ENCODE measurements at places on chromosomes 1 and 21.

GRCh38 chr1:239361403-239361802 lies 25.0 kb upstream of the CHRM3 start:
- H3K4me1 ChIP-seq = no peaks in the 10 kb centered on the region
- no peaks in the 10 kb centered on the region for H3K36me3 ChIP-seq
- no peak overlapping the region for H3K4me3 ChIP-seq
- no peak for DNase-seq

DNA sequence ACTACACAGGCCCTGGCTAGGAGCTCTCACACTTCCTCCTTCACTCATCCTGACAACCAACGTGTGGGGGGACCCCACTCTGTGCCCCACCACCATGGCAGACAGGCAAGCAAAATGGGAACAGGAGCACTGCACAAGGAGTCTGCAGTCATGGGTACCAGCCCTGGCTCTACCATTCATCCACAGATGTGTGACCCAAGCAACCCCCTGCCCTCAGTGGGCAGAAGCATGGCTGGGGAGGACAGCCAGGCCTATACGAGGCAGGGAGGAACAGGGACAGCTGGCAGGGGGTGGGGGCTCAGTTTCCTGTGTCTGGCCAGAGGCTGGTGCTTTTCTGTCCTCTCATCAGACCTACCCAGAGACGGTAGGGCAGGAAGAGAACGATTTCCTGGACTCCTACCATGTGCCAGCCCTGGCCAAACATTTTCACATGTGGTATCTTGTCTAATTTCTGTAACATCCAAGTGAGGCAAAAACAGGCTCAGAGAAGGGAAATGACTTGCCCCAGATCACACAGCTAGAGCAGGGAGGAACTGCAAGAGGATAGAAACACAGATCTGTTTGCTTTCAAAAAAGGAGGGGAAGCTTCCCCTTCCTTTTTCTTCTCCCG lies 178.0 kb downstream of the HIVEP3 start:
- H3K4me3 ChIP-seq = no peak overlapping the region
- peaks cover 34% of the 10 kb centered on the region for H3K4me1 ChIP-seq

- H3K36me3 ChIP-seq = no peaks in the 10 kb centered on the region
- H3K4me3 ChIP-seq = peak overlapping the region; percentile 42
- peaks cover 43% of the 10 kb centered on the region for H3K27me3 ChIP-seq
- no peak overlapping the region for H3K27ac ChIP-seq
- peaks cover 24% of the 10 kb centered on the region for H3K4me1 ChIP-seq
- DNase-seq = peak; percentile 53
Observed at GRCh38 chr1:147079400-147080005, 92.8 kb downstream of the PRKAB2 start.

DNA sequence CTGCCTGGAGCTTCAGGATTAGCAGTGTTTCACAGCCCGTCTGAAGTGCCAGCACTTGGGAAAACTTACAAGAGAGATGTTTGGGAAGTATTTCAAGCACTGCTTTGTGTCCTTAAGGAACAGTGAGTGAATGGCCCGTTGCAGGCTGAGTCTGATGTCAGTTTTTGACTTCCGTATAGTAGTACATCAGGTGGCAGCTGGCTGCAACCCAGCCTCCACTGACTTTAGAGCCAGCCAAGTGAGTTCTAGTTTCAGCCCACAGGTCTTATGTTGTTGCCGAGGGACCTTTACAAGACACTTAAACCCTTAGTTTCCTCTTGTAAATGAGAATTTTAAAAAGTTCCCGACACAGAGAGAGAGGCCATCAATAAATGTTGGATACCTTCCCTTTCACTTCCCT lies 35.0 kb downstream of the UCK2 start:
- H3K27ac ChIP-seq = no peak overlapping the region
- no peak overlapping the region for H3K4me3 ChIP-seq
- DNase-seq = no peak

DNA sequence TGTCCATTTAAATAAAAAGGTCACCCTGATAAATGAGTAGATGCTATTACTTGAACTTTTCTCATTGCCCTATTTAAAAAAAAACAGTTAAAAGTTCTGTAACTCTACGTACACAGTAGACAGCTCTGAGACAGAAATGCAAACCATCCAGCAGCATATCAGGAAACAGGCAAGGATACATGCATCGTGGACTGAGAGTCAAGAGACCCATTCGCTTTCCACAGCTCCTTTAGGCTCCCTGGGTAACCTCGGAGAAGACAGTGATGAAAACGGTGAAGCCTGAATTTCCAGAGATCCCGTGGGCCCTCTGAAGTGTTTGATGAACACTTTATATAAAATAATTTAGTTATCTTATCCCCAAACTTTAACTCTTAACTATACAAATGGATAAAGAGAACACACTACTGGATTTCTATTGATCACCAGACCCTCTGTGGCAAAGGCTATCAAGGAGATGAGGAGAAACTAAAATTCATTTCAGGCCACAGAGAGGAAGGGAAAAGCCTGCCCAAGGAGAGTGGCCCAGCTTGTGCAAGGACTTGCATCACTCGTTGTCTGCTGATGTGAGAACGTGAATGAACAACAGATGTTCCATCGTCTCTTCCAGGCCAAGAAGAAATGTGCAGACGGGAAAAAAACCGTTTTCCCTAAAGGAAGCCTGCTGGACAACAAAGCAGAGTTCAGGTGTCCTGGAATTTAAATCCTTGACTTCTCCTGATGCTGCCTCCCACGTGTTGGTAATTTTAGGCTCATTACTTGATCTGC lies 131.0 kb downstream of the TGFBR3 start:
- no peaks in the 10 kb centered on the region for H3K4me1 ChIP-seq
- H3K27me3 ChIP-seq = no peaks in the 10 kb centered on the region
- H3K36me3 ChIP-seq = no peaks in the 10 kb centered on the region
- DNase-seq = no peak
- H3K4me3 ChIP-seq = no peak overlapping the region

DNA sequence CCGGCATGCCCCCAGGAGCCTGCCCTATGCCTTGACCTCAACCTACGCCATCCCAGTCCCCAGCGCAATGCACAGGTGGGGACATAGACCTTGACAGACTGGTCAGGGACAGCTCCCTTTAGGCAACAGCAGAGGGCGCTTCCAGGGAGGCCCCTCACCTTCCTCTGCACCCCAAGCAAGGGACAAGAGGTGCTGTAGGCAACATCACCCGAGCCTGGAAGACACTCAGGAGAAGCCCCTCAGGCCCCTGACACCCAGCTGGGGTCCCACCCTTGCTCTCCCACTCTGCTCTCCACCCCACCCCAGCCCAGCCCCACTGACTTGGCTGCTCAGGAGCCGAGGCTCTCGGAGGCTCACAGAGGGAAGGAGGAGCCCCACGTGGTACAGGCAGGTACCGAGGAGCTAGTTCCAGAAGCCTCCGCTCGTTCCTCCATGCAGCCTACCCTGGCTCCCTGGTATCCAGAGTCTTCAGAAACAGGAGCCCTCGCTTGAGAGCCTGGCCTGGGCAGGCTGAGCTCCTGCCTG lies 2.4 kb upstream of the WNT3A start:
- no peak for DNase-seq
- H3K4me1 ChIP-seq = no peaks in the 10 kb centered on the region
- H3K27ac ChIP-seq = no peak overlapping the region
- H3K36me3 ChIP-seq = no peaks in the 10 kb centered on the region
- peaks cover 36% of the 10 kb centered on the region for H3K27me3 ChIP-seq

- H3K4me3 ChIP-seq = no peak overlapping the region
- peaks cover 15% of the 10 kb centered on the region for H3K4me1 ChIP-seq
- peaks cover 22% of the 10 kb centered on the region for H3K36me3 ChIP-seq
- no peak for DNase-seq
Observed at GRCh38 chr1:179305450-179305849, 11.9 kb downstream of the SOAT1 start.

GRCh38 chr1:21564521-21565095 lies 55.4 kb downstream of the ALPL start:
- no peak overlapping the region for H3K27ac ChIP-seq
- no peak for DNase-seq
- H3K4me3 ChIP-seq = no peak overlapping the region
- no peaks in the 10 kb centered on the region for H3K36me3 ChIP-seq
- H3K27me3 ChIP-seq = no peaks in the 10 kb centered on the region
- H3K4me1 ChIP-seq = no peaks in the 10 kb centered on the region

DNA sequence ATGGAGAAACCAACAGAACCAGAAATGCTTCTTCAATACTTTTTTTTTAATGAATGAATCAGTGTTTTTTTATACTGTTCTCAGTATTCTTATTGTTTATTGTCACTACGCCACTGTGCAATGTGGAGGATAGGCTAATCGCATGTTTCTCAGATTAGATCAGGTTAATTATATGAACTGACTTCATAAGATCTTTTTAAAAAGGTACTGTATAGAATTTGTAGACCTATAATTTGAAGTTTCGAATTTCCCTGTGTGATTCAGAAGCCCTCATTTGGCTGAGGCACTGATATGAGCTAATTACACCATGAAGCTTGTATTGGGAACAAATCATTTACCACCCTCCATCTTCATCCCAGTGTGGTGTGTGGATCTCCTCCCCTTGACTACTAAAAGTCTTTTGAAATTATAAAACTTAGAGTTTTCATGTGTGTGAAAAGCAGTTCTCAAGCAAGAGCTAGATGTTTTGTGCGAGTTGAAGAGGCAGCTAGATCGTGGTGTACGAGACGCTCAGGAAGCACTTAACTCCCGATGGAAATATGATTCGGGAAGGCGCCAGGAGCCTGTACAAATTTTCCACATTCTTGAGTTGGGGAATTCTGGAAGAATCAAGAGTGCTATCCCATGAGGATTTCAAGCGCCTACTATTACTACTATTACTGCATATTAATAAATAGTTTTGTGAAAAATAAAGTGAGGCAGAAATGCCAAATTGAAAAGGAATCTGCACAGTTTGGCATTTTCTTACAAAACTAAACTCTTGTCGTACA lies 52.1 kb upstream of the KCNE2 start:
- no peaks in the 10 kb centered on the region for H3K36me3 ChIP-seq
- no peaks in the 10 kb centered on the region for H3K27me3 ChIP-seq
- H3K27ac ChIP-seq = no peak overlapping the region

DNA sequence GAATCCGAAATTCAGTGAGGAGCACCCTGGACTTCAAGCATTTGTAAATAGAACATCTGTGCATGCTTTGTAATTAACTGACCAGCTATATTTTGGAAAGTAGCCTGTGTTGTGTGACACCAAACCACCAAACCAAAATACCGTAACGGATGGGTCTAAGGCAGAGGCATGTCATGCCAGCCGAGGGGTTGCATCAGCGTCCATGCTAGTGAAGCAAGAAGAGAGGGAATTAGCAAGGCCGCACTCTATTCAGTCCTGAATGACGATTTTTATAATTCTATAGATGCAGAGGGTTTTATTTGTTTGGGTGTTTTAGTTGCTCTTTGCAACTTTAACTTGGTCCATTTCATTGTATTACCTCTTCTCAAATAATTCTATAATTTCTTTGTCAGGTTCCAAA lies 116.8 kb upstream of the SMYD2 start:
- H3K27me3 ChIP-seq = no peaks in the 10 kb centered on the region
- H3K27ac ChIP-seq = no peak overlapping the region
- H3K4me3 ChIP-seq = no peak overlapping the region
- no peaks in the 10 kb centered on the region for H3K36me3 ChIP-seq
- H3K4me1 ChIP-seq = no peaks in the 10 kb centered on the region

GRCh38 chr1:53142226-53142853 lies at the start of gene SLC1A7:
Gene SLC1A7, minus strand, starts transcription at chr1:53142638. Its CDS starts 189 bp downstream, at chr1:53142449.
- no peak within 1 kb of the TSS for H3K27ac ChIP-seq
- no peak for DNase-seq
- no peaks in the 10 kb centered on the region for H3K36me3 ChIP-seq
- H3K4me1 ChIP-seq = no peaks in the 10 kb centered on the region
- H3K4me3 ChIP-seq = no peak within 1 kb of the TSS

DNA sequence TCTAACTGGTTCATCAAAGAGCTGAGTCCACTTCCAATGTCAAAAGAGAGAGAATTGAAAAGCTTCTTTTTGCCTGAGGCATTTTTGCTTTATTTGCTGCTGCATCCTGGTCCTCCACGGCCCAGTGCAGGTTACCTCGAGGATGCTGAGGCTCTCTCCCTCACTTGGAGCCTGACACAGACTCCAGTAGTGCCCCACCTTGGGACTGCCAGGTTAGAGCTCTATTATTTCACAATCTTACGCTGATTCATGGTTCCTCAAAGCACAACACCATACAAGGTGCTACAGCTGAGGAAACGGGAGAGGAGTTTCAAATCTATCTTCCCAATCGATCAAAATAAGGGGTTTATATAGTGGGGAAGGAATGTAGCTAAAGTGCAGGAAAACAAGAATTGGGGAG lies 13.6 kb upstream of the PLPPR4 start:
- no peaks in the 10 kb centered on the region for H3K27me3 ChIP-seq
- no peaks in the 10 kb centered on the region for H3K36me3 ChIP-seq
- H3K4me3 ChIP-seq = no peak overlapping the region
- no peak overlapping the region for H3K27ac ChIP-seq
- DNase-seq = no peak
- no peaks in the 10 kb centered on the region for H3K4me1 ChIP-seq

GRCh38 chr1:200150721-200151120 lies 123.2 kb downstream of the NR5A2 start:
- DNase-seq = no peak
- no peaks in the 10 kb centered on the region for H3K27me3 ChIP-seq
- H3K27ac ChIP-seq = no peak overlapping the region
- H3K36me3 ChIP-seq = no peaks in the 10 kb centered on the region
- no peak overlapping the region for H3K4me3 ChIP-seq
- H3K4me1 ChIP-seq = peaks cover 27% of the 10 kb centered on the region

DNA sequence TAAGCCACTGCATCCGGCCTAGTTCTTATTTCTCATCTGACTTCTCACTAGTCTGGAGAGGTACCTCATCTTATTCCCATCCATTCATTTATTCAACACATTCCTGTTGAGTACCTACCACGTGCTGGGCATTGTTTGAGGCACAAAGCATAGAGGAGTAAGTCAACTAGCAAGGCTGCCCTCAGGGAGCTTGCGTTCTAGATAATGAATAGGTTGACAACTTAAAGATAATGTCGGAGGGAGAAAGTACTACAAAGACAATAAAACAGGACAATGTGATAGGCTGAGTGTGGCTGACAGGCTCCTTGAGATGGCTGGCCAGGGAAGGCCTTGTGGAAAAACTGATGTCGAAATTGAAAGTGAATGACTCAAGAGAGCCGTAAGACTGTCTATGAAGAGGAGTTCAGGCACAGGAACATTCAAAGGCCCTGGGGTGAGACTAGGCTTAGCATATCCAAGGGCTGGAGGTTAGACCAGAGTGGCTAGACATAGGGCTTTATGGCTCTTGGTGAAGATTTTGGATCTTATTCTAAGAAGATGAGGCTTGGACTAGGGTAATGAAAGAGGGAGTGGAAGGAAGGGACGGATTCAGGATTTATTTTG lies 18.3 kb downstream of the SPATA21 start:
- no peaks in the 10 kb centered on the region for H3K36me3 ChIP-seq
- DNase-seq = no peak
- no peaks in the 10 kb centered on the region for H3K27me3 ChIP-seq
- no peak overlapping the region for H3K4me3 ChIP-seq
- no peak overlapping the region for H3K27ac ChIP-seq

GRCh38 chr1:3919706-3920105 lies 19.6 kb upstream of the C1orf174 start:
- H3K4me3 ChIP-seq = no peak overlapping the region
- no peak for DNase-seq
- H3K36me3 ChIP-seq = no peaks in the 10 kb centered on the region

GRCh38 chr1:111736548-111737215 lies 2.5 kb downstream of the INKA2 start:
- no peak overlapping the region for H3K27ac ChIP-seq
- no peaks in the 10 kb centered on the region for H3K36me3 ChIP-seq
- DNase-seq = no peak
- H3K4me1 ChIP-seq = peaks cover 22% of the 10 kb centered on the region

- no peaks in the 10 kb centered on the region for H3K27me3 ChIP-seq
- H3K4me3 ChIP-seq = no peak overlapping the region
- peaks cover 37% of the 10 kb centered on the region for H3K4me1 ChIP-seq
- no peaks in the 10 kb centered on the region for H3K36me3 ChIP-seq
- DNase-seq = no peak
Observed at GRCh38 chr1:223245983-223246382, 102.9 kb upstream of the TLR5 start.

Data from CD8-positive, alpha-beta memory T cell (primary cell).